Activated CD4-positive, CD25-positive, alpha-beta regulatory T cell (primary cell): ENCODE measurements at places on chromosomes 5 and 9.

DNA sequence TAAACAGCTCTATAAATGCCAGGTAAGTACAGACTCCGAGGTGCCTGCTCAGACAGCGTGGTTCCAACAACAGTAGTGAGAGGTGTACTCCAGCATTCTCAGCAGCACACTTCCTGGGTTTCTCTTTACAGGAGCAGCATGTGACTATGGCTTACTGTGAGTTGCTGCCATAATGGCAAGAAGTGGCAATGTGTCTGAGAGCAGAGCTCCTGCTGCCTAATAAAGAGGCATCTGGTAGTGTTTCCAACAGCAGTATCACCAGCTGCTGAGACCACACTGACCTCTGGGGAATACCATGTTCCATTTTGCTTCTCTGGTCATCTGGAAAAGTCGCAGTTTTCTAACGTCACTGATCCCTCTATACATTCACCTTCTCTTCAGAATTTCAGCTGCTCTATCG is 398.2 kb downstream of the SLCO4C1 start:
- DNase-seq: no peak

- DNase-seq: no peak
Measured at GRCh38 chr5:1836891-1837880, 36.0 kb downstream of the NDUFS6 start.

DNA sequence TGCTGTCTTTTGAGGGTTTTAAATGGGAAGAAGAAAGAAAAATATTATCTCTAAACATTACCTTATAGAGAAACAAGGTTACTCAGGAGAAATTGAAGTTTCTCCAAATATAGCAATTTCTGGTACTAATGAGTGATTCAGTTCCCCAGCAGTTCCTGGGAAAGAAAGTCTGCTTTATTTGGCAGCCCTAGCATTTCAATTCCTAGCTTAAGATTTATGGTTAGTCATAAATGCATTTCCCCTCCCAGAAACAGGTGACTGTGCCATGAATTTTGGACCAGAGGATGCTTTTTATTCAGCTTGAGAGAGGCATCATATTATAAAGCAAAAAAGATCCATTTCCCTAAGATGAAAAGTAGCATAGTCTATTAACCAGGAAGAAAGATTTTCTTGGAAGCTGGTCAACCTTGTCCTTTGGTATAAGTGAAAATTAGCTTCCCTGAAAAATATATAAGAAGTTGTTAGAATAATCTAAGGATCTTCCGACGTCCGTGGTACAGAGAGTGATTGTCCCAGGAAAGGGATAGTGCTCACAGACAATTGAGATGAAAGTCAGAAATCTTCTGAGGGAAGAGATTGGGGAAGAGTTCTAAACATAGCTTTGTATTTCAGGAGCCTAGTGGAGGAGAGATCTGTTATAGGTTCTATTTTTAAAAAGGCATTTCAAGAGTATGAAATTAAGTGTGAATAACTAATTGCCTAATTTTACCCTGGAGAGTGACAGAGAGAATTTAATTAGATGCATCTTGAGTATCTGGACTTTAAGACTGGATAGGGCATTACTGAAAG is 164.9 kb downstream of the ESM1 start:
- DNase-seq: no peak

DNA sequence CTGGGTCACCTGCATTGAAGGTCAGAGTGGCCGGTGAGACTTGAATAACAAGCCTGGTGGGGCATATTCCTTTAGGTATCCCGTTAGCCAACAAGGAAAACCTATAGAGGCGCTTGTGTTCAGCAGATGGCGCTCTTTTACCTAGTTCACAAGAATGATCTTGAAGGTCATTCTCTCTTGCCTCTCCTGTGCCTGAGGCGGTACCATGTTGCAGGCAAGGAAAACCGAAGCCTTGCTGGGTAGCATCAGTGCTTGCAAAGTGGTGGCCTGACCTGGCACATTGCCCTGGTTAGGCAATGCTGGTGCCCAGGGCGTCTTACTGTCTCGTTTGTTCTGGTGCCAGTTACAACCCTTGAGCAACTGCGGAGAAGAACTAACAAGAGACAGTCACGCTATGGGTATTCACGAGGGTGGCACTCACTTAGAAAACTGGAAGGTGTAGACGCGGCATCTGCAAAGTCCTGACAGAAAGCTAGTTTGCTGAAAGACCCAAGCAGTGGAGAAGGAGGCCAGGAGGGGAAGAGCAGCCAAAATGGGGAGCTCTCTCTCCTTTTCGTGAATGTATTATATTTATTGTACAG is 56.7 kb downstream of the AOPEP start:
- DNase-seq: no peak

GRCh38 chr9:117938896-117939295 is 234.7 kb downstream of the TLR4 start:
- no peak for DNase-seq

DNA sequence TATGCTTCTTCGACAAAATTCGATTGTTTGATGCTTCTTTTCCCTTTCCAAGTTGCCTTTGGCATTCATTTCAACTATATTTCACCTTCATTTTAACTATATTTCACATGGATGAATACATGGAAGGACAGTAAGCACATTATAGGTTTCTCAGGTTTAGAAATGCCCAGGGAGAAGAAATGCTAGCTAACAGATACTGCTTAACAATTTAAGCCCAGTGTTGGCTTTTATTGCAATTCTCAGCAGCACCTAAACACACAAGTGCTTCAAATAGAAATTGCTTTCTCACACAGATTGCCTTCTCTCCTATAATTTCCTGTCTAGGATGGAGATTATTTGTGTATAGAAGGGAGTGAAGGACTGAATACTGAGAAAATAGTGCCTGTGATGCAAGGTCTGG is 30.2 kb upstream of the SMC5 start:
- DNase-seq: no peak
